Cerebellum (tissue), 4 donors: ENCODE measurements at places on chromosomes 2 and 18.
A peak's percentile ranks its signal among the peaks of the same experiment; 100 is the strongest.

DNA sequence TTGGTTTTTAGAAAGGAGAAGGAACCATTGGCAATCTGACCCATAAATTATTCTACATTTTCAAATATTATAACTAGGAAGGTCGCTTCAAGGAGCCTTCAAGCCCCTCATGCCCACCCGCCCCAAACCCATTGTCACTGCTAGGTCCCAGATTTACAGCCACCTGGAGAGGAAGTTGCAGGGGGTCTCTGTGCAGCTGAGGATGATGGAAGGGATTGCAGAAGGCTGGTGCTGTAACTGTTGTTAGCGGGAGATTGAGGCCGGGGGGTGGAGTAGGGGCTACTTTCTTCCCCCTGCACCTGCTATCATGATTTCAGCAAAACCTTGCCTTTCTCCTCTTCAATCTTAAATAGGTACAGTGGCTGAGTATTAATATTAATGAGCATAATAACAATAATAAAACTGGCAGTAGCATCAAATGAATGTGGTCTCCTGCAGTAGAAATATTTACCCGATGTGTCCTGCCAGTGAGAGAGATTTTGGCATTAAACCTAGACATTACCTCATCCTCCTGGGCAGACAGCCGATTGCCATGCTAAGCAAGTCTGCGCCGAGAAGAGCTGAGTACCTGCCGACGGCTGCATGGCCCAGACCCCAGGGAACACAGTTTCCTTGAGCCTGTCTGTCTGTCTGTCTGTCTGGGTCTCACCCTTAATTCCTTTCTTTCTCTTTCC lies 225.4 kb downstream of the FAM210A start:
- DNase-seq, result peak; percentile 88

DNA sequence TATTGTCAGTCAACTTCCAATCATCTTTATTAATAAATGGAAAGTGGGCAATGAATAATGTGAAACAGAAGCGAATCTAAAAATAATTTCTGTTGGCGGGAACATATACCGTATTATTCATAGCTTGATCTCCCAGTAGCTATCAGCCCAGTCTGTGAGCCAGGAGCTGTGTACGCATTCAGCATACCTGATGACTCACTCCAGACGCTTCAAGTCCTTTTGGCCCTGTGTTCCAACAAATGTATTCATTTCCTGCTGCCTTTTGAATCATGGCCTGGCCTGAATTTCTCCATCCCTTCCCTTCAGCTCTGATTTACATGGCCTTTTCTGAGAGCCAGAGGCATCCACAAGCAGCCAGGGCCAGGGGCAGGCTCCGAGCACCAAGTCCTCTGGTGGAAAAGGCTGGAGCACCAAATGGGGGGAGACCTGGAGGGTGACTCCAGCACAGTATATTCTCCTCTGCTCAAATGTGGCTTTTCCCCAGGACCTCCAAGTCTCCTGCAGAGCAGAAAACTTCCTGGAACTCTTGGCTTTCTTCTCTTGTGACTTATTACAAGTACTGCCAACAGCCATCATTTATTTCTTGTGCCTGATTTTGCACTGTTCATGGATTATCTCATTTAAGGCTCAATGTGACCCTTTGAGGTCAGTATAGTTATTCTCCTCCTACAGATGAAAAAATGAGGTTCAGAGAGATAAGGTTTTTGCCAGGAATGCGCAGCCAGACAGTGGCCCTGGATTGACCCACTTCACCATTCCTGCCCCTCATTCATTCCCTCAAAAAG lies 108.7 kb downstream of the EN1 start:
- DNase-seq, result no peak

GRCh38 chr2:167438206-167438605 lies 549.9 kb downstream of the XIRP2 start:
- no peak for DNase-seq

DNA sequence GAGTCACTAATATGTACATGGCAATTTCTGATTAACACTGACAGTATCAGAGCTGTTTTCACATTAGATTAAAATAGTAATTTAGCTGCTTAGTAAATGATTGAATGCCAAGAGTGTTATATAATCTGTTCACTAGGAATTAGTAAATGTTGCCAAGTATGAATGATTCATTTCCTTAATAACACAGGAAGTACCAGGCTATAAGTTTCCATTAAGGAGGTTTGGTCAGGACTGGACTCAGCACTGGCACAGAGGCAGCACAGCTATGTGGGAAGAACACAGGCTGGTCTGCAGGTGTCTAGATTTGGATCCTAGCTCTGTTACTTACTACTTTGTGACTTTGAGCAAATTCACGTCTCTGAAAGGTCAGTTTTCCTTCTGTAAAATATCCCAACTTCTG lies 97.2 kb downstream of the TDRD15 start:
- DNase-seq, result no peak

DNA sequence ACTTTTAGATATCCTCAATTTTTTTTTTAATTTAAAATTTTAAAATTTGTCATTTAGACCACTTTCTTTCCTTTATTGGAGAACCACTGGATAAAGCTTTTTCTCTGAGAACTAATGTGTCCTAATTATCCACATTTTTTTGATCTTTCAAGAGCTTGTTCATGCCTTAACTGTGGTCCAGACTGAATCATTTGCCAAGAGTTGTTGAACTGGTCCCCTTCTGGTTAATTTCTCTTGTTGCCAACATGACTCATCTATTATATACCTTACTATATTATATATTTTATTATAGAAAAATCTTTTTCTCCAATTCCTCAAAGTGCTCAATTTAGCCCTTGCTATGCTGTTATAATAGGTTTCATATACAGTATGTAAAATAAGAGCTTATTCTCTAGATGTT lies 53.1 kb upstream of the TMEM87B start:
- DNase-seq, result no peak

- no peak for DNase-seq
These were observed 329.2 kb downstream of the DSC3 start for GRCh38 chr18:30713299-30713698.

DNA sequence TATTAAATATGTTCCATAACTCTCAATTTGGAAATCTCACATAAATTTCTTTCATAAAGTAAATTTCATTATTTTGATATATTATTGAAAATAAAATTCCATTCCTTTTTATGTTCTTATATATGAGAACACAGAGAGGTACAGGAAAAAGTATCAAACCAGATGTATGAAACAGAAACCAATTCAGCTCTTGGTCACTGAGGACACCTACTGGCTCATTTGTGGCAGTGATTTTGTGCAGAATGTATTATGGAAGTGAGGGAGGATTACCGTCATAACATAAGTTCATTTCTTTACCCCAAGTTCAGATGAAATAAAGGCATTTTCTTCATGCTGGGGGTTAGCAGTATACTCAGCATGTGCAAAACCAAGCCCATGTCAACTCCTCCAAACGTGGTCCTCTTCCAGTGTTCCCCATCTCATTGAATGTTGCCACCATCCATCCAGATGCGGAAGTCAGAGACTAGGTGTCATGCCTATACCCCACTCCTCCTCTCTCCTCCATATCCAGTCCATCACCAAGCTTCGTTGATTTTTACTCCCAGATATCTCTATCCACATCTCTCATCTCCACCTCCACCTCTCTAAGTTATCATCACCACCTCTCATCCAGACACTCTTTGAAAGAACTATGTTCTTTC lies 41.7 kb upstream of the MALL start:
- DNase-seq, result peak; percentile 7

DNA sequence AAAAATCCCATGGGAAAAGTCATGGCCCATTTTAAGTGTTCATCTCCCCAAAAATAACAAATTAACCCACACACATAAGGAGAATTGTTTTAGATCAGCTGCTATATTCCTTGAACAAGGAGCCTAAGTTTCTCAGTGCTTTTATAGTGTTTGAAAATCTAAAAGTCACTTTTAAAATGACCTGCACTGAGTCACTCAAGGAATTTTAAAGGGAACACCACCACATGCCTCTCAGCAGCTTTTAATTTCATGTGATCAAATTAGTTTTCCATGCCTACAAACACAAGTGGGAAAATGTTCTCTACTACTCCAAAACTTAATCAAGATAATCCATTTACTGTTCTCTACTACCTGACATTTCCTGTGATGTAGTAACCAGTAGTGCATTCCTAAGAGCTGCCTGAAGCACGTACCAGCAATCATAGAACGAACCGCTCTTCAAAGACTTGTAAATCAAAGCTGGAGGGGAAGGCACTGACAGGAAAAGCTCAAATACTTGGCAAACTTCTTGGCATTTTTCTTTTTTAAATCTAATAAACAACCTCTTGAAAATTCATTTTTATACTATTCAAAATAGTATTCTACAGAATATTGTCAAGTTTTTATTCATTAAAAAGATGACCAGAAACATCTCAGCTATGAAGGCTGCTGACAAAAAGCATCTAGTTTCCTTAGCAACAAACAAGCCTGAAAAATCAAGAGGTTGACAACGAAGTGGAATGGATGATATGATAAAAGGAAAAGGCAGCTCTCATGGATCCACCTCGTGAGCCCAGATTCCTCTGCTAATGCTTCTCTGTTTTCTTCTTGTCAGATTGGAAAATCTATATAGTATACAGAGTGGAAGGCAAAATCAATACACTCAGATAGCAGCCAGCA lies 37.2 kb downstream of the LRPPRC start:
- DNase-seq, result no peak

GRCh38 chr18:44107187-44107586 lies 573.5 kb upstream of the SETBP1 start:
- no peak for DNase-seq

GRCh38 chr2:136246086-136246669 lies 128.2 kb upstream of the CXCR4 start:
- no peak for DNase-seq

GRCh38 chr2:37326285-37326684 lies 1.7 kb upstream of the PRKD3 start:
- DNase-seq, result no peak

DNA sequence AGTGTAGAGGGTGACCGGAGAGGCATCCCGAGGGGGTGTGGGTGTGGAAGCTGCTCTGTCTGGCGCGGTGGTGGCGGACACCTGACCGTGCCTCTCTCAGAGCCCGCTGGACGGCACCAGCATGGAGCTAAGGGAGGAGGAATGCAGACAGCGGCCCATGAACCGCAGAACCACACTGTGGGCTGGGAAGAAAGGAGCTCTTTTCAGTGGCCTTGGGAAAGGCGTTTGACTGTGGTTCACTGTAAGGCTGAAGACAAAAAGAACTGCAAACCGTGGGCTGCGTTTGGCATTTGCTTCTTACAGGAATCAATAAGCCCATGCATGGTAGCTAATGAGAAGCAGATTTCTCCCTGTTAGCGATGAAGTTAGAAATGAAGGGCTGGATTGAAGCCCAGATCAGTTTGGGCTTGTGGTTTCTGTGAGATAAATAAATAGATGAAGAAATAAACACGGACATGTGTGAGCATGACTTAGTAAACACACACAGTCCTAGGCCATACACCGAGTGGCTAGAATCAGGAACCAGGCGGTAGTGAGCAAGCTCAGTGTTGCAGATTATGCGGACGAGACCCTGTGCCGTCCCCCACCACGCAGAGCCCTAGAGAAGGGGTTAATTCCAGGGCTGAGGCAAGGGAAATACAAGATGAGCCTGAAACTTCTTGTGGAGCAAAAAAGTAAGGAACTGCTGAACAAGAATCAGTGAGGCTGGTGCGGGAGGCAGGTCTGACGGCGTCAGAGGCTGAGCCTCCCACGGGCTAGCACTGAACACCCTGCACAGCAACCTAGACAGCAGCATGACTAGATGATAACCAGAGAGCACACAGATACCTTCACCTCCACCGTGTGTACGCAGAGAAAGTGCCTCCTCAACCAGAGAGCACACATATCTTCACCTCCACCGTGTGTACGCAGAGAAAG lies 29.3 kb upstream of the NFATC1 start:
- DNase-seq, result no peak

DNA sequence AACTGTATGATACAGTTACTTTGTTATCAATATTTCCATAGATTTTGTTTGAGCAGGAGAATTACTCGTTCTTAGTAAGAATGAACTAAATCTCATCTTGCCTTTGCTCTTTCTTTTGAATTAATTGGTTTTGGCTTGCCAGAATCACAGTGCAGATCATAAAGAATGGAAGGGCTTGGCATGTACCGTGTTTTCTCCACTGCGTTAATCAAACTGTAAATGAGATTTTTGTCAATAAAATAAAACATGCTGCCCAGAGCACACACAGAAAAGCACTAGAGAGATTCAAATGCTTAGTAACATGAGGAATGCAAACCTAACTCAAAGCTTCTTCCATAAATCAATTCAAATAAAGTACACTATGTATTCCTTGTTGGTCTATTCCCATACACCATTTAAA lies 229.6 kb upstream of the CDH2 start:
- DNase-seq, result no peak

- no peak for DNase-seq
These were observed 541.1 kb downstream of the SATB2 start for GRCh38 chr2:198916548-198917080.

- DNase-seq, result no peak
These were observed 76.6 kb downstream of the BMPR2 start for GRCh38 chr2:202452744-202453143.

- no peak for DNase-seq
These were observed 84.9 kb downstream of the SLC8A1 start for GRCh38 chr2:40367032-40367431.

- peak; percentile 43 for DNase-seq
These were observed 120.3 kb upstream of the CAPN13 start for GRCh38 chr2:30927465-30928075.

GRCh38 chr2:40725040-40725439 lies 273.1 kb upstream of the SLC8A1 start:
- DNase-seq, result no peak

DNA sequence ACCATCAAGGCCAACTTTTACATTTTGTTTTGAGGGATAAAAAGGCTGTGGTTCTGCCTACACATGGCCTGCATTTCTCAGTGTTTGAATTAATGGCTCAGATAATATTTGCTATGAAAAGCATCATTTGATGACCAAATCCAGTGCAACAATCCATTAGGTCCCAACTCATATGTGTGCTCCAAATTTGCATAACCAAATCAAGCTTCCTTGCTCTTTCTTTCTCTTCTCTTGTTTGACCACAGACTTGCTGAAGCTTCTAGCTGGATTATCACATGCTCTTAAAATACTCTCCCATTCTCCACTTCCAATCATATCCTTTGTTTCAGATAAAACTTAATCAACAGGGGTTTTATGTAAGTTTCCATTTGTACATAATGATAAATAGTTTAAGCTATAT lies 147.0 kb downstream of the TCF4 start:
- DNase-seq, result no peak

DNA sequence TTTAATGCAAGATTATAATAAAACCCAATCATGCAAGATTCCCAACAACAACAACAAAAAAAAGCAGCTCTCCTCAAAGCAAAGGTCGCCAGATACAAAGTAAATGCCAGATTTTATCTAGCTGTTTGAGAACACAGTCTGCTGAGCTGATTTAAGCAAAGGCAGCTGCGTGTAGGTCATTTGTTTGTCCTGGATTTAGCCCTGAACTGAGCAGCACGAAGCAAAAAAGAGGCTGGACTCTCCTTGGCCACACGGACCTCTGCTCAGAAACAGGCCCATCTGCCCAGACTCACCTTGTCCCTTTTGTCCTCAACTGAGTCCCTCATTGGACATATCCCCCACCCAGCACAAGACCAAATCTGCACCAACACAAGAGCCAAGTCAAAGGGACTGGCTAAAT lies 91.5 kb downstream of the PID1 start:
- DNase-seq, result no peak

- DNase-seq, result no peak
These were observed 91.3 kb downstream of the TNS1 start for GRCh38 chr2:217911283-217912097.
